ENCODE measurements at places on chromosomes 1 and 21.

GRCh38 chr1:169443923-169444322 lies 16.6 kb upstream of the CCDC181 start:
- DNase-seq, result no peak

GRCh38 chr1:205266611-205267305 lies 39.0 kb downstream of the TMCC2 start:
- DNase-seq, result no peak

GRCh38 chr1:153544453-153545066 lies 1.0 kb downstream of the S100A4 start:
- DNase-seq, result no peak

- DNase-seq, result no peak
Observed at GRCh38 chr21:41589620-41590175, 81.7 kb upstream of the TMPRSS2 start.

GRCh38 chr1:36570006-36570405 lies 87.3 kb upstream of the CSF3R start:
- no peak for DNase-seq

GRCh38 chr1:980602-981395 lies 1.1 kb downstream of the PERM1 start:
- no peak for DNase-seq

GRCh38 chr1:228161866-228162265 lies 3.7 kb upstream of the IBA57 start:
- no peak for DNase-seq

DNA sequence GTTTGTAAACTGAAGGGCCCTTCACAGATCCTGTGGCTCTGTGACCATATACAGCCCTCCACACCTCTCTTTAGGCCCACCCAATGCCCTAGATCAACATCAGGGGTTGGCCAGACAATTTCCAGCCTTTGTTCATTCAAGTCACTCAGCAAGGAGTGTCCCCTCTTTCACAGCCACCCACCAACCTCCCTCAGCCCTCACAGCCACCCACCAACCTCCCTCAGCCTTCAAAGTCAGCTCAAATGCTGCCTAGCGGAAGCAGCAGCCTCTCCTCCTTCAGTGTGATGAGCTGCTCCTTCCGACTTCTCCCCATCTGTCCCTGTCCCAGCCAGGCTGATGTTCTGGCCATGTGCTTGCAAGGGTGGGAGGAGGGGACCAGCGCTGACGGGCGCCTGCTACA lies 71.4 kb downstream of the DMRTB1 start:
- DNase-seq, result no peak

Measured in epithelial cell of proximal tubule (primary cell).